ENCODE measurements at places on chromosomes 5 and 9.

DNA sequence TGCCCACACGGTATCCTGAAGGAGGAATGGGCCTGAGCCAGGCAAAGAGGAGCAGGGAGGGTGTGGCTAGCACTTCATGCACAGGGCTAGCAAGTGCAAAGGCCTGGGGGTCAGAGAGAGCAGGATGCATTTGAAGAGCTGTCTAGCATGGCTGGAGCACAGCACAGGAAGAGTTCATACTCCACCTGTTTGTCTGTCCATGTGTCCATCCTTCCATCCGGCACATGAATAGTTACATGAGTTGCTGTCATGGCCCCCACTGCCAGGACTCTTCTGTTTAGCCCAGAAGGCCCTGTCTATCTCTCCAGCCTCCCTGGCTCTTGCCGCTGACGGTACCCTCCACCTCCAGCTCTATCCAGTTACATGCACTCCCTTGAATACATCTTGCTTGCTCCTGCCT, 17.1 kb downstream of the RGS3 start:
- no peak for DNase-seq

DNA sequence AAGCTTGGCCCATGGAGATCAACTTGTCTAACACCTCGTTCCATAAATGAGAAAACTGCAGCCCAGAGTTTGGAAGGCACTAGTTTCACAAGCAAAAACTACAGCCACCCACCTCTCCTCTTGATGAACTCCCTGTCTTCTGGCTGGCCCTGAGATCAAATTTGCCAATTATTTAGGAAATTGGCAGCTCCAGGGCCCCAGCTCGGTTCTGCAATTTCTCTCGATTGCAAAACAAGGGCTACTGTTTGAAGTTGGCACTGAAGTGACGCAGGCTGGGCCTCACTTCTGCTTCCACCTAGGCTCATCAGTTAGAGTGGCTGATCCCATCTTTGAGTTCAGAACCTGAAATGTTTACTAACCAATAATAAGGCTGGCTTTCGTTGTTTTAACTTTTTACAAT, 3.7 kb upstream of the GPX3 start:
- no peak for DNase-seq

DNA sequence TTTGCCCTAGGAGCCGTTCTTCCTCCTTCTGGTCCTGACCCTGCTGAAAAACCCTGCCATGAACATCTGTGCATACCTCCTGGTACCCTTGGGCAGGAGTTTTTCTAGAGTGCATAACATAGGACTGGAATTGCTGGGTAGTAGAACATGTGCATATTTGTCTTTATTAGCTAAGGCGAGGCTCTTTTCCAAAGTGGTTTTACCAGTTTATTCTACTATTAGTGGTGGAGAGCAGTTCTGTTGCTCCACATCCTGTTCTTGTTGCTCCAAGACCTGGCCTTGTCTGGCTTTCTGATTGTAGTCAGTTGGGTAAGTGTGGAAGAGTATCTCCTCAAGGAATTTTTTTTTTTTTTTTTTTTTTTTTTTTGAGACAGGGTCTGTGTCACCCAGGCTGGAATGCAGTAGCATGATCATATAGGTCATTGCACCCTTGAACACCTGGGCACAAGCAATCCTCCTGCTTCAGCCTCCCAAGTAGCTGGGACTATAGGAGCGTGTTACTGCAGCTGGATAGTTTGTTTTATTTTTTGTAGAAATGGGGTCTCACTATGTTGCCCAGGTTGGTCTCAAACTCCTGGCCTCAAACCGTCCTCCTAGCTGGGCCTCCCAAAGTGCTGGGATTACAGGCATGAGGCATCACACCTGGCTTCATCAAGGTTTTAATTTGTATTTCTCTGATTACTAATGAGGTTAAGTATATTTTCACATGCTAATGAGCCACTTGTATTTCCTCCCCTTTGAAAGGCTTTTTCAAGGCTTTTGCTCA, 85.2 kb downstream of the SPRY4 start:
- DNase-seq = no peak

DNA sequence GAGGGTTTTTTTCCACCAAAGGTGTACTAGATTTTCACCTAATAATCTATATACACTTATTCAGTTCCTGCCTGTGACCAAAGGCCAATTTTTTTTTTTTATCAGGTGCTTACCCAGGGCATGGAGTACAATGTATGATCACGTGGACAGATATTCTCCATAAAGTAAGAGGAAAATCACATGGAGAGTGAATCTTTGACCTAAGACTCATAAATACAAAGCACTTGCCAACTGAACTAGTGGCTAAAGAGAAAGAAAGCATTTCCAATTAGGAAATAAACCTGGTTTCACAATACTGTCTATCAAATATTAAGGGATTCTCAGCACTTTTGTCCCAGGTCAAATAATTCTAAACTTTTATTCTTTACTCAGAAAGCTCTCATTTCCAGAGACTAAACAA, 33.0 kb upstream of the CEP120 start:
- no peak for DNase-seq

GRCh38 chr5:43663916-43664315, 60.9 kb downstream of the NNT start:
- no peak for DNase-seq

- DNase-seq = no peak
Measured at GRCh38 chr5:32740651-32741050, 29.5 kb downstream of the NPR3 start.

GRCh38 chr9:136901516-136902258, 15.4 kb downstream of the TRAF2 start:
- peak; percentile 67 for DNase-seq

DNA sequence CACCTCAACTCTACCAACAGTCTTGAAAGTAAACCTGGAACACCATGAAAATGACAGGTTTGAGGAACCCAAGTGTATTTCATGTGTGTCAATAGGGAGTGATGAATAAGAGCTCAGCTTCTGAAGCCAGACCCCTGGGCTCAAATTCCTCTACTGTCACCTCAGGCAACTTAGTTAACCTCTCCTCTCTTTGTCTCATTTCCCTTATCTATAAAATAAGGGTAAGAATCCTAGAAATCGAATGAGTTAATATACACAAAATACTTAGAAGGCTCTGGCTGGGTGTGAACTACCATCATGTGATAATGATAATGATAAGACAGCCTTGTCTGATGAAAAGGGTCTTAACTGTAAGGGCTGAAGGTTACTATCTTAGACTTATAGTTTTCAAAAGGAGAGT, 66.3 kb downstream of the PIP5K1B start:
- DNase-seq = no peak

DNA sequence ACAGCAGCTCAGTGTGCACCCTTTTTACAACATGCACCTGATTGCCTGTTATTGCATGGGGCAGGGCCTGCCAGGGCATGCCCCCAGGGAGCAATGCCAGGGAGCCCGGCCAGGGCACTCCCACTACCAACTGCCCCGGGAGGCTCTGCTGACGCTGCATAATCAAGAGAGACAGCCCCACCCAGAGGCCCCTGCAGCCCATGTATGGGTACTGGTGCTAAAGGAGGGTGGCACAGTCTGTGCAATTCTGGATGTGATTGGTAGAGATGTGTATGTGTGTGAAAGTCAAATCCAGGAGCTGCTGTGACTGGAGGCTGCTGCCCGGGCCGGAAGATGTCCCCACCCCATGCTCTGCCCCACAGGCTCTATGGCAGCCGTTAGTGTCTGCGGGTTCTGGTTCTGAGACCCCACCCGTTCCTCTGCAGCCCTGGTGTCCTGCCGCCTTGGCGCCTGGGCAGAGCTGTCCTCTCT, 3.9 kb upstream of the NEURL1B start:
- DNase-seq = no peak

DNA sequence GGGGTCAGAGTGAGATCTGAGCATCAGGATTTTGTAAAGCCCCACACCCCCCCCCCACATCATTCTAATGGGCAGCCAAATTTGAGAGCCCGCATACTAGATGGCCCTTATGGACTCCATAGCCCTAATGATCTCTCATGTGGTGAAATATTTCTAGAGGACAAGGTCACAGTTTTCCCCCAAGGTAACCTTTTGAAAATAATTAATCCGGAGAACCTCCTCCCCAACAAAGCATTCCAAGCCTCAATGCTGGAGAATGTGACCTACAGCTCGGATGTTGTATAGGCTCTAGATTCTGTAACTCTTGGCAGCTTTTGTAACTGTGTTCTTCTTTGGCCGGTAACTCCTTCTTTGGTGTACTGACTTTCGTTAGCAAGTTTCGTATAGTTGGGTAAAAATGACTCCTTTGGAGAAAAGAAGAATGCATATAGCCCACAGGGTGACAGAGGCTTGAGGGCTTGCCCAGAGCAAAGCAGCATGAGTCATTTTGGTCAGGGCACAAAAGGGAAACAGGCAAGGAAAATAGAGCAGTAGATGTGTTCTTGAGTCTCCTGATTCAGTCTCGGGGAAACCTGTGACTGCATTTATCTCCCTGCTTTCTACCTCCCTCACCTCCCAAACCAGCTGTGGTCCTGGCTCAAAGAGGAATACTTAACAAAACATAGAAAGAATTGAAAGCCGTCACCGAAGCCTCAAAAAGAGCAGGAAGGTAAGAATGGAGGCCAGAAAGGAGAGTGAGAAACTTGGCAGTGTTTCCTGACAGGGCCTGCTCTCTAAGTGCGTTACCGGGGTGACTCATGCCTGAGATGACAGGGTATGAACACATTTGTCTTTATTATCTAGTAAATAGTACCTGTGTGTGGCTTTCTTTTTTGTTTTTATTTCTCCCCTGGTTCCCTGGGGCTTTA, 6.6 kb upstream of the XPA start:
- peak; percentile 25 for DNase-seq

- DNase-seq = no peak
Measured at GRCh38 chr5:29992248-29992647, 1201.2 kb upstream of the CDH6 start.

GRCh38 chr9:120532891-120533290, 47.1 kb downstream of the CDK5RAP2 start:
- DNase-seq = no peak

GRCh38 chr5:127951791-127952190, 131.8 kb upstream of the SLC12A2 start:
- no peak for DNase-seq

DNA sequence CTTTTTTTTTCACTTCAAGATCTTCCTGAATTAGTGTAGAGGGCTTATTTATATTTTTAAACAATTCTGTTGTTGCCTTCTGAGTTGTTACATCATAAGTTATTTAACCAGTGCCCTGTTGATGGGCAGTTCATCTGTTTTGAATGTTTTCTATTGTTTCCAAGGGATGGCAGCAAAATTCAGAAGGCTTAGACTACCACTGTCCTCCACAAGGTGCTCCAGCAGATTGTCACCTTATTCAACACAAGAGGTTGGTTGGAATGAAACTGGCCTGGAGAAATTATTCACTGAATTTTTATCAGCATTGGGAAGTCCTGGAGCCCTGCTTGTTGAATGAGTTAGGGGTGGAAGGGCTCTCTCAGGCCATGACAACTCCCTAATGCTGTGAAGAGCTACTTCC, 1.3 kb upstream of the KLHL9 start:
- DNase-seq = no peak

- no peak for DNase-seq
Measured at GRCh38 chr5:147658293-147658932, 124.1 kb downstream of the JAKMIP2 start.

DNA sequence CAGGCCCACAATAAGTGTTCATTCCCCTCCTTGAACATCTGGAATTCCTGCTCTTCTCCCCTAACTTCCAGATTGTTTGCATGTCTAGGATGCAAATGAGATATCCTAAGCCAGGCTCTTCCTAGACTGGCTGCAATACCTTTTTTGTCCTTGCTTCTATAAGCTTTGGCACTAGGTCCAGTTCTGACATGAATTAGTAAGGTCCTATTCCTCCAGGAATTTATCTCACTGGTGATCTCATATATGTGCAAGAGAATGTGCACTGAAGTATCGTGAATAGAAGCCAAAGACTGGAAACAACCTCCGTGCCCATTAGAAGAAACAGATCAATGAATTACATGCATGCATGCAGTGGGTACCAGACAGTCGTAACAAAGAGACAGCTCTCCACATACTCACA, 25.2 kb downstream of the DUSP1 start:
- DNase-seq = no peak

DNA sequence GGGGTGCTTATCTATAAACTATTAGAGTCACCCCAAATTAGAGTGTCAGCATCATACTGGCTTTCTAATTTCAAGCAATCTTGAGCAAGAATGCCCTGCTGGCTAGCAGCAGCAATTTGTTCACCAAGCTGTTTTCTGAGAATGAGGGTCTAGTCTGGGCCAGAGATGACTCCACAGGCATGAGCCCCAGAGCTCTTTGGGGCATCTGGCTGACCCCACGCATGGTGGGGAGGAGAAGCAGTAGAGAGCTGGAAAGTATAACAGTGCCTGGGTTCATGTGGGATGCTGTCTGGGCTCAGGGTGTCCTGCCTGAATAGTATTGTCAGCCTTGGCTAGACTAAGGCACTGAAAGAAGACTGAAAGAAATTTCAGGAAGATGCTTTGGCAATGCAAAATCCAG, 64.9 kb downstream of the C6 start:
- DNase-seq = no peak

DNA sequence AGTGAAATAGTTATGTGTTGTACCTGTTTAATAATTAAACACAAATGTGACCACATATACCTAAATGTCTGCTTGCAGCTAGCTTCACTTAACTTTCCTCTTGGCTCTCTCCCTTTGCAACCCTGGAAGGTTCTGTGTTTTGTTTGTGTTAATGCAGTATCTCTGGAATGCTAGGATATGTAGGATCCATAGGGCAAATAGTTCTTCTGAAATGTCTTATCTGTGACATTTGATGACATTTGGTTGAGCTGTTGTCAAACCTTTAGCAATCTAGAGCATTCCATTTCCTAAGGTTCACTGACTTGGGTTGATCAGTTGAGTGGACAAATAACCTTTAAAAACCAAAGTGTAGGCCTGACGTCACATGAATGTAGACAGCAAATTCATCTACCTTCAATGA, 21.8 kb downstream of the CTNNA1 start:
- DNase-seq = no peak

GRCh38 chr5:150309886-150310239, 7.2 kb upstream of the ARSI start:
- DNase-seq = no peak

- DNase-seq = no peak
Measured at GRCh38 chr5:135824541-135825041, 9.9 kb upstream of the SLC25A48 start.

Data from kidney capillary endothelial cell (primary cell).